M059J (cell line): ENCODE measurements at places on chromosomes 1 and 21. TPM values are rescaled to one million over a fixed set of nuclear protein-coding genes. Genes with fewer than 3 reads are reported as not detected.

The KDF1 gene
- not detected in 2 replicates for total RNA-seq

GRCh38 chr1:97451046-97451826 lies 469.6 kb downstream of the DPYD start:
- no peak for DNase-seq

DNA sequence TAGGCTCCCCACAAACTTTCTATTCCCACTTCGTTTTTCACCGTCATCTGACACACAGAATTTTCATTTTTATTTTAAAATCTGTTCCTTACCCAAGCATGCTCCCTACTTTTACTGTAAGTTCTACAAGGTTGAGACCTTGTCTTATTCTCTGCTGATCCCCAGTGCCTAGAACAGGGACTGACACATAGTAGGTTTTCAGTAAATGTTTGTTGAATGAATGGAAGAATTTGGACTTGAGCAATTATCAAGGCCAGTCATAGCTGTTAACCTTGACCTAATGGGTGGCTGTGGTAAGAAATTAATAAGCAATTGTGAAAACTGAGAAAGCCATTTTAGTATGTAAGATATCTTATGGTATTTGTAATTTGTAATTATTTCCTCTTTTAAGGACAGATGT lies 71.1 kb downstream of the LAMC1 start:
- DNase-seq, result no peak

GRCh38 chr1:10438677-10439163 lies 8.5 kb downstream of the CENPS start:
- DNase-seq, result no peak

The APCS gene
- total RNA-seq, result not detected in 2 replicates

DNA sequence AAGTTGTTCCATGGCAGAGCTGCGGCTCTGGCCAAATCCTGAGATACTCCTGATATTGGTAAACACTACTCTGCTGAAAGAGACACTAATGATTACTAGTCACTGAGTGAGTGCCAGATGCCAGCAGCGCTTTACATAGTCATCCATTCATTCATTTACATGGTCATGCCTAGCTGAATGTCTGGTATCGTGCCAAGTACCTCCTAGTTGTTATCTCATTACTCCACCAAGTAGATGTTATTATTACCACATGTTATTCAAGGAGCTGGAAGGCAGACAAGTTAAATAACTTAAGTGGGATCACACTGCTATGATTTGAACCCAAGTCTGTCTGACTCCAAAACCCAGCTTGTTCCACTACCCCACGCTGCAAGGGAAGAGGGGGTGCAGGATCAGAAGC lies 4.7 kb downstream of the OLFML2B start:
- DNase-seq, result peak; percentile 76

GRCh38 chr1:85576642-85577418 lies 3.7 kb upstream of the CCN1 start:
- DNase-seq, result peak; percentile 92

GRCh38 chr1:211975152-211975941 lies 60.0 kb downstream of the INTS7 start:
- DNase-seq, result no peak

DNA sequence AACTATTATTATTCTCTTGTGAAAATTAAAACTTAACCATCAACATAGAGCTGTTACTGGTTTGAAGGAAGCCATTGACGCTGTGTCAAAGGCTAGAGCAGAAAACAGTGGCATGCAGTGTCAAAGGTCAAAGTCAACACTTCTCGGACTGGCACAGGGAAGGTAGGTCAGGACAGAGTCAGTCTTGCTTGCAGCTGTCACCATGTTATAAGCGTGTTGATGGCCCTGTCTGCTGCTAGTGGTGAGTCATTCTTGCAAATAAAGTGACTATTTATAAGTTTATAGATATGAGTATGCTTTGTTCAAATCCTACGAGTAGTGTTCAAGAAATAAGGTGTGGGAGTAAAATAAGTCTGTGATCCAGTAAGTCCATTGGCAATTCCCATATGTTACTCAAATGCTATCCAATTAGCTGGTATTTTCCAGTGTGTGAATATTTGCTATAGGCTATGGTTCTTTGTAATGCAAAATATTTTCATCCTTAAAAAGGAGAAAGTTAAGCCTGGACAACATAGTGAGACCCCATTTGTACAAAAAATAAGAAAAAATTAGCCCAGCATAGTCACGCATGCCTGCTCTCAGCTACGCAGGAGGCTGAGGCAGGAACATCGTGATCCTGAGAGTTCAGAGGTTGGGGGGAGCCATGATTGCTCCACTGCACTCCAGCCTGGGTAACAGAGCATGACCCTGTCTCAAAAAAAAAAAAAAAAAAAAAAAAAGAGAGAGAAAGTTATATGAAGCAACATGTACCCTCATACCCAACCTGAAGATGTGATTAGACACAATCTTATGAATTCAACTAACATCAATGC lies 26.3 kb upstream of the TINAGL1 start:
- DNase-seq, result peak; percentile 62

GRCh38 chr1:50246869-50247268 lies 138.1 kb downstream of the ELAVL4 start:
- DNase-seq, result no peak

- no peak for DNase-seq
These were observed 845.4 kb upstream of the ADAMTS5 start for GRCh38 chr21:27812279-27812678.

- DNase-seq, result no peak
These were observed 53.8 kb upstream of the APP start for GRCh38 chr21:26224366-26224765.

DNA sequence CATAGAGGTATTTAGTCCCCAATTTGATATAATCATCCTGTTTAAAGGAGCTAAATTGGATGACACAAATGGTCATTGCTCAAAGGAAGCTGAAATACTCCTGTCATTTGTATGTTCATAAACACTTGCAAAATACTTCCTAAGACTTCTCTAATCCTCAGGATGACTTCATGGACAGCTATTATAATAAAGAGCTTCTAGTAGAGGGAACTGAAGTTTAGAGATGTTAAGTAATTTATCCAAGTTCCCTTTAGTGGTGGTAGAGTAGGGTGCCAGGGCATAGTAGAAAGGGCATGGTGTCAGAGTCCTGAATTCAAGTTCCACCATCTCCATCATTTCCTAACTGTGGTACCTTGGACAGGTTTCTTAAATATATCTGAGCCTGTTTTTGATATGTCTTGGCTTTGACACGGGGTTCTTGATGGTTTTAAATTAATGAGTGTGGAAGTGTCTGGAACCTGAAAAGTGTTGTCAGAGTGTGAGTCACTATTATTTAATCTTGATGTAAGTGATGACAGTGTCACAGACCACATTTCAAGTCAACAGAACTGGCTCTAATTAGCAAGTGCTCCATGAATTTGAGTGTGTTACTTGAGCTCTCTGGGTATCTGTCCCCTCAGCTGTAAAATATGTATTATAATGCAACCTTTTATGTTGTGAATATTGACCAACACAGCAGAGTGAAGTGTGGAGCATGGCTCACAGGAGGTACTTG lies 12.1 kb upstream of the GBP6 start:
- DNase-seq, result no peak

The GOLT1A gene
- 0.84 and 2.2 TPM in 2 replicates for total RNA-seq
